ENCODE measurements at places on chromosomes 4 and X.

DNA sequence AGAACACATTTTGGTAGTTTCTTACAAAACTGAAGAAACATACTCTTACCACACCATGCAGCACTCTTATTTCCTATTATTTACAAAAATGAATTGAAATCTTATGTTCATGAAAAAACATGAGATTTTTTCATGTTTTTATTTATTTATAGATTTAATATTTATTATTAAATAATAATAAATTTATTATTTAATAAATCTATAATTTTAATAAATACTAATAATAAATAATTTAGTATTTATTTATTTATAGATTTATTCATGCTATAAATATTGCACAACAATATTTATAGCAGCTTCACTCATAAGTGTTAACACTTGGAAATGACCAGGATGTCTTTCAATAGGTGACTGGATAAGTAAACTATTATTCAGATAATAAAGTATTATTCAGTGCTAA lies 91.6 kb upstream of the CPXCR1 start:
- no peak for DNase-seq

- no peak for DNase-seq
These were observed 227.2 kb upstream of the PSAPL1 start for GRCh38 chr4:7661846-7662506.

GRCh38 chr4:155724731-155725130 lies 34.1 kb upstream of the GUCY1B1 start:
- DNase-seq = no peak

DNA sequence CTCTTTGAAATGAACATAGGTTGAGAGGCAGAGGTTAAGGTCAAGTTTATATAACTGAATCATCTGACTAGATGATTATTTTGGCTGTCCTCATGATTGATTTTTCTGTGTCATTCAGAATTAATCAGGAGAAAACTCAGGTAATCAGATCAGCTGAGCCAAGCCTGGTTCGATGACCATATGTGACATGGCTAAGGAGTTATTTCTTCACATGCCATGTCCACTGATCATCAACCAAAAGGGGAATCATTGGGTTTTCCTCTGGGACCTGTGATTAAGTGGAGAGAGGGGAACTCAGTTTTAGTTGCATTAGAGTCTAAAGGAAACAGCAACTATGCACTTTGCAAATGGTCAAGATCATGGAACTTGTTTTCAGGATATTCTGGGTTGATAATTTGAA lies 20.3 kb upstream of the PACRGL start:
- DNase-seq = no peak

DNA sequence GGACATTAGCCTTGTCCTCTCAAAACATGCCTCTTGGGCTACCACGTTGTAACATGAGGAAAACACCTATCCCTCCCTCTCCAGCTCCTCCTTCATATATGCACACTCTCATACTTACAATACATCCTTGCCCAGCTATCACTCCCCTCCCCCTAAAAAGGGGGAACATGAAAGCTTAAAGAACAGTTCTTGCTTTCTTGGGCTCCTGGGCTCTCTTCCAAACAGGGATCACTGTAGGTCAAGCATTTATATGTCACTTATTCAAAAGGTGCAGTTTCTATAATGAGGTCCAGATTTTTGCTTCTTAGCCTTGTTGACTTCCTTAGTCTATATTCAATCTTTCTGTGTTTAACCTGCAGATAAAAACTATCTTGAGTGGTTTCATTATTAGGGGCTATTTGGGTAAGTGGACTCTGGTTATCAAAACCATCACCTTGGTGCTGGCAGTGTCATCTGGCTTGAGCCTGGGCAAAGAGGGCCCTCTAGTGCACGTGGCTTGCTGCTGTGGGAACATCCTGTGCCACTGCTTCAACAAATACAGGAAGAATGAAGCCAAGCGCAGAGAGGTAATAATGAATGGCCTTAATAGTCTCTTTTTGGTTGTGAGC lies 119.4 kb downstream of the AKAP4 start:
- no peak for DNase-seq

DNA sequence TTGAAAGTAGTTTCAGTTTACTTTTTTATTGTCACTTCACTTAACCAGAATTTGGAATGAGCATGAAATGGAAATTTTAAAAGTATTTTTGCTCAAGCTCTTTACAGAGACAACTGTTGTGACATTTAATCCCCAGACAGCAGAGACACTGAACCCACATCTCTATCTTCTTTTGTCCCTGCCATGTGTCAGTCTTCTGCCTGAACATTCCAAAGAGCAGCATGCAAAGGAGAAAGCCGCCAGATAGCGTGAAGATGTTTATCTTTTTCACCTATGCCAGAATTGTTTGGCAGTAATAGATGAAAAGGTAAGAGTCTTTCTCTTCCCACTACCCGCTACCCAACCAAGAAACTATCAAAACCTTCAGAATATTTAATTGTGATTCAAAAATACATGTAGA lies 46.8 kb downstream of the NDNF start:
- no peak for DNase-seq
